ENCODE measurements at places on chromosomes 3 and 15.

DNA sequence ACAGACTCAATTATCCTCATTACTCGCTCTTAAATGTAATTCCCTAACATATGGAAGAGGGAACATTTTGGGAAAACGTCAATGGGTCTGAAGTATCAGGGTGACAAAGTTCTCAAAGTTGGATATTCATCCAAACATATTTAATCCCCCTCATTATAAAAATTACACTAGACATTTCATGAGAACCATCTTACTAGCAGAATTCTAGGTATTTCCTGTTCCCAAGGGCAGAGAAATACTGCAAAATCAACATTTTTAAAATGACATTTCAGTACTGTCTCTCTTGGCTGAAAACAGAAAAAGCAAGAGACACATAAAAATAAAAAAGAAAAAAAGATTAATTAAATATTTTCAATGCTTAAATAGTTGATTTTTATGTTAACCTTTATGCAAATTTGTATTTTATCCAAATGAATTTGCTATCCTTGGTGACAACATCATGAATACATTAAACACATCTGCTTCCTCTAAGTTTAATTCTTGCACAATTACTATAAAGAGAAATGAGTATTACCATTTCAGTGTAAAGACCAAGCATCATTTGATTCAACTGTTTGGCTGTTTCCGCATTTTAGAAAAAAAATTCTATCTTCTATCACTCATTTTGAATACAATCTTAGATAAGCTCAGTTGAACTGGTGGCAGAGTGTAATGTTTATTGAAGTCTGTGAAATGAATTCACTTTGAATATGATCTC lies 114.8 kb upstream of the COL8A1 start:
- no peak for DNase-seq

DNA sequence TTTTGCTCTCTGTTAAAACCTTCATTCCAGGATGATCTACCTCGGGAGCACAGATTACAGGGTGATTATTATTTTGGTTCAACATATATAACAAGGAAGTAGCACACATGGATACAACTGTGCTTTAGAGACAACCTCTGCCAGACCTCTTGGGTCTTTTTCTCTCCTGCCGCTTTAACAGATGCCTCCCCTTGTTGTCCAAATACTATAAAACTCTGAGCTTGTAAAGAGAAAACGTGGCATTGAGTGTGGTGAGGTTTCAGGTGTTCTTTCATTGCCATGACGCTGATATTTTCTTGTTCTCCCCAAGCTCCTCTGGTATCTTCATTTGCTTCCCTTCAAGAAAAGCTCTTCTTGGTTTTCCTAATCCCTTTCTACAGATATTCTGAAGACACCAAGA lies 29.0 kb downstream of the BCL2L10 start:
- DNase-seq, result no peak

DNA sequence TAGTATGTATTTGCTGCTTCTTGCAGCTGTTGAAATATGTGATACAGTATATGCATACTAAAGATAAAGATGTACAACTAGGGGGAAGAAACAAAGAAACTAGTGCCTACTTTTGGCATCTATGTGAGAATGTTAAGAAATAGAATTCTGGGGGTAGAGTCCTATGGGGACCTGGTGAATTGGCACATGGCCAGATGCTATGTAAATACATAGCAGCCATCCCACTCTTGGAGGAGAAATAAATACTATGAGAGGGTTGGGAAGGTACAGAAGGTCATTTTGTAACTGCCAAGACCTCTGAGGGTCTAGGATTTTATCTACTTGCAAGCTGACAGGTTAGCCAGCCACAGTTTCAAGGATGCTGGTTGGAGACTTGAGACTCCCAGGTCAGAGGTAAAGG lies 298.3 kb upstream of the TBL1XR1 start:
- no peak for DNase-seq

- DNase-seq, result no peak
These were observed 32.3 kb upstream of the CTSH start for GRCh38 chr15:78977091-78977571.

Measured in stimulated activated CD8-positive, alpha-beta memory T cell treated with anti-CD3 and anti-CD28 coated beads, Interleukin-15, amount 100 ng/mL, for 24 hours (primary cell).